Endothelial cell of umbilical vein (primary cell): ENCODE measurements at places on chromosomes 4 and X.

- no peaks in the 10 kb centered on the region for H3K4me1 ChIP-seq
- H3K27me3 ChIP-seq = no peaks in the 10 kb centered on the region
- H3K36me3 ChIP-seq = no peaks in the 10 kb centered on the region
- H3K27ac ChIP-seq = no peak overlapping the region
- no peak overlapping the region for H3K4me3 ChIP-seq
Measured at GRCh38 chr4:128770807-128771206, 38.7 kb upstream of the JADE1 start.

- no peaks in the 10 kb centered on the region for H3K4me1 ChIP-seq
- no peaks in the 10 kb centered on the region for H3K36me3 ChIP-seq
- no peak for DNase-seq
- H3K27ac ChIP-seq = no peak overlapping the region
- H3K4me3 ChIP-seq = no peak overlapping the region
- H3K27me3 ChIP-seq = no peaks in the 10 kb centered on the region
Measured at GRCh38 chr4:124224256-124224655, 488.3 kb downstream of the ANKRD50 start.

DNA sequence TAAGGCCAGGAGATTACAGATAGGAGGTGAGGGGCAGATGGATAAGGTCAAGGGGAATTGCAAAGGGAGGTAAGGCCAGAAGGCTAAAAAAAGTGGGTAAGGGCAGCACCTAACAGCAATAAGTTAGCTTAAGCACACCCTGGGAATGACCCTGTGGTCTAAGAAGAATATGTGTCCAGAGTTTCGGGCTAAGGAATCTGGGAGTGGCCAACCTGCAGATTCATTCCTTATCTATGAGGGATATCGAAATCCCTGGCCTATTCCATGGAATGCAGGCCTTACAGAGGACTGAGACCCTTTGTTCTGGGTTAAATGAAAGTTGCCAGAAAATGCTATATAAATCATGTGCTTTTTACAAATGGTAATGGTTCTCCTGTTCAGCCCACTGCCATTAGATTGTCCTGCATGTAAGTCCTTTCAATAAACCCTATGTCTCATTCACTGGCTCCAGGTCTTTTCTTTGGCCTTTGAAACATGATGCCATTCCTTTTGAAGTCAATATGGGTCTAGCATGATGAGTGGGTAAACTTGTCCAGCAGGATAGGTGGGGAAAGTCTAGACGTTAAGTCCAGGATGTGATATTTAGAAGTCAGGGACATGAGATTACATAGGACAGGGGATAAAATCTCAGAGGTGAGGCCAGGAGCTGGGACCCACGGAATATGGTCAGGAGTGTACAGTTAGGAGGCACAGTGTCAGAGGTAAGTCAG lies 226.2 kb downstream of the TACR3 start:
- no peaks in the 10 kb centered on the region for H3K27me3 ChIP-seq
- H3K4me3 ChIP-seq = no peak overlapping the region
- H3K4me1 ChIP-seq = no peaks in the 10 kb centered on the region
- H3K36me3 ChIP-seq = no peaks in the 10 kb centered on the region

- no peaks in the 10 kb centered on the region for H3K4me1 ChIP-seq
- H3K27ac ChIP-seq = no peak overlapping the region
- H3K4me3 ChIP-seq = no peak overlapping the region
- peaks cover 6% of the 10 kb centered on the region for H3K27me3 ChIP-seq
- H3K36me3 ChIP-seq = no peaks in the 10 kb centered on the region
Measured at GRCh38 chr4:121182296-121182695, 18.2 kb upstream of the TNIP3 start.

DNA sequence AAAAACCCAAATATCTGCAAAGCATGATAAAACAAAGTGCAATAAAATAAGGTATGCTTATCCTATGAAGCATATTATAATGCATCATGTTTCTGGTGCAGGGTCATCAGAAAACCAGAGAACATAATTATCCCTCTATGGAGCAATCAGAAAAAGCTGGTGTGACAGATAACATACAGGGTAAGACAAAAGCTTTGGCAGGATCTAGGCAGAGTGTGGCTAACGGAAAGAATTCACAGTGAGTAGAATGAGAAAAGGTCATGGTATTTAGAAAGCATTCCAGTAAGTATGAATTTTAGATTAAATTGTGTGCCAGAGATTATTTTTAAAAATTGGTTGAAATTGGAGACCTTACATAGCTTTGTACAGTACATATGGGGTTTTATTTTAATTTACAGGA lies 29.0 kb upstream of the UGT2B4 start:
- H3K4me3 ChIP-seq = no peak overlapping the region
- no peaks in the 10 kb centered on the region for H3K36me3 ChIP-seq
- H3K27ac ChIP-seq = no peak overlapping the region

GRCh38 chrX:153816831-153817690 lies 13.3 kb downstream of the PDZD4 start:
- peaks cover 4% of the 10 kb centered on the region for H3K4me1 ChIP-seq
- no peak overlapping the region for H3K27ac ChIP-seq
- H3K36me3 ChIP-seq = no peaks in the 10 kb centered on the region

GRCh38 chrX:8879750-8880149 lies 78.6 kb upstream of the FAM9A start:
- no peaks in the 10 kb centered on the region for H3K4me1 ChIP-seq
- no peaks in the 10 kb centered on the region for H3K36me3 ChIP-seq
- no peaks in the 10 kb centered on the region for H3K27me3 ChIP-seq
- DNase-seq = peak; percentile 9

DNA sequence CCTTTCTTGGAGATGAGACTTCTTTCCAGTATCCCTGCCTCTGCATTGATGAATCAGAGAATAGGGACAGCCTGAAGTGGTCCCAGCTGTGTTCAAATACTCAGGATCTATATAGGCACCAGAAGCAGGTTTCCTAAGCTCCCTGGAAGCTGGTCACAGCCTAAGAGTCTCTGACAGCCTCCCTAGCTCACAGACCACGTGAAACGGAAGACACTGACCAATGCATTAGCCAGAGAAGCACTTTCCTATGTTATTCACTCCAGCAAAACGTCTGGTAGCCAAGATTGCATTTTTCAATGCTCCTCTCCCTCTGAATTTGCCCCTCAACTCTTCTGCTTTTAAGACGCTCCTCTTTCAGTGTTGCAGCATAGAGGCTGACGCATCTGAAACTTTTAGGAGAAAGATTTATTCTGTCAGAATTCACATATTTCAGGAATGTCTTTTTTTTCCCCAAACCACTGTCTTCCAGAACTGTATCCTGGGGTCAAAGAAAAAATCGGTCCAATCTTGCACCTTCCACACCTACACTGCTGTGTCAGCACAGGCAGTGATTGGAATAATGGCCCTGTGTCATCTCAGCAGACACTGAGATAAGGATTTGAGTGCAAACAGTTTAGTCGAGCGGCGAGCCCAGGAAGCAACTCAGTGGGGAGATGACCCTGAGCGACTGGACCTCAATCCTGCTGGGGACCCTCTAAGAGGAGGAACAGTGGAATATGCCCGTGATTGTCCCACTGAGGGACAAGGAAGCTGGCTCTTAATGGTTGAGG lies 109.4 kb downstream of the SMIM20 start:
- no peaks in the 10 kb centered on the region for H3K27me3 ChIP-seq
- no peaks in the 10 kb centered on the region for H3K36me3 ChIP-seq
- peaks cover 5% of the 10 kb centered on the region for H3K4me1 ChIP-seq
- no peak overlapping the region for H3K4me3 ChIP-seq
- H3K27ac ChIP-seq = no peak overlapping the region
- DNase-seq = no peak

DNA sequence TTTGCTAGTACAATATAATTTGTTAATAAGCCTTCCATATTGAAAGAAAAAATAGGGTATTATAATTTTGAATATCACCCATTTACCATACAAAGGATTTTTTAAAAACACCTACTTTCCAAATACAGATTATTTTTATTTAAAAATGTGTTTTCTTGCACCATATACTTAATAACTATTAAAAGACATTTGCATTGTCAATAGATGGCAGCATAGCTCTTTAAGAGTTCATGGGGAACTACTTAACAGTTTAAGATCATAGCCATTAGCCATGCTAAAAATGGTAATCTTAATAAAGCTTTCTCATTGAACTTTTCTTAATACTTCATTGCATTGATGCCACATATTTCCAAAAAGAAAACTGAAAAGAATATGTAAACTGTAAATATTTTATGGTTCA lies 1995.9 kb downstream of the C4orf33 start:
- H3K27me3 ChIP-seq = no peaks in the 10 kb centered on the region
- H3K4me3 ChIP-seq = no peak overlapping the region
- DNase-seq = peak; percentile 43
- H3K27ac ChIP-seq = no peak overlapping the region

GRCh38 chr4:71198958-71199357 lies 139.9 kb upstream of the SLC4A4 start:
- H3K27ac ChIP-seq = no peak overlapping the region
- H3K27me3 ChIP-seq = peaks cover 3% of the 10 kb centered on the region
- DNase-seq = no peak
- H3K36me3 ChIP-seq = no peaks in the 10 kb centered on the region
- no peaks in the 10 kb centered on the region for H3K4me1 ChIP-seq

DNA sequence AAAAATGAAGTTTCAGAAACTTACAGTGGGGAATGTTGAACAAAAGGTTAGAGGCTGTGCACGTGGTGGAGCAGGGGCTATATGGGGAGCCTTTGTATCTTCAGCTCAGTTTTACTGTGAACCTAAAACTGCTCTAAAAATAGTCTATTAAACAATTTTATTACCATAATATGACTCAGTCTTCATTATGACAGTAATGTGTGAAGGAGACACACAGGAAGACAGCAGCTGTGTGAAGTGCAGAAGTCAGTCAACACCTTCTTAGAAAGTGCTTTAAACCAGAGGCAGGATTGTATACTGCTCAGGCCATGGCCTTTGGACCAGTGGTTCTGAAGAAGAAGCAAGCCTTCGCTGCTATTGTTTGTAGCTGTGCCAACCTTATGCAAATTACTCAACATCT lies 89.7 kb downstream of the ARHGAP10 start:
- no peaks in the 10 kb centered on the region for H3K27me3 ChIP-seq
- DNase-seq = peak; percentile 23
- no peaks in the 10 kb centered on the region for H3K36me3 ChIP-seq
- H3K4me1 ChIP-seq = peaks cover 18% of the 10 kb centered on the region
- no peak overlapping the region for H3K4me3 ChIP-seq

- no peaks in the 10 kb centered on the region for H3K27me3 ChIP-seq
- peak; percentile 42 for DNase-seq
- H3K4me3 ChIP-seq = peak overlapping the region; percentile 11
Measured at GRCh38 chr4:157977086-157977485, 195.7 kb downstream of the GASK1B start.

GRCh38 chr4:125714845-125715244 lies 400.1 kb downstream of the FAT4 start:
- H3K27me3 ChIP-seq = no peaks in the 10 kb centered on the region
- no peak overlapping the region for H3K4me3 ChIP-seq
- H3K27ac ChIP-seq = no peak overlapping the region
- H3K36me3 ChIP-seq = no peaks in the 10 kb centered on the region
- DNase-seq = no peak

DNA sequence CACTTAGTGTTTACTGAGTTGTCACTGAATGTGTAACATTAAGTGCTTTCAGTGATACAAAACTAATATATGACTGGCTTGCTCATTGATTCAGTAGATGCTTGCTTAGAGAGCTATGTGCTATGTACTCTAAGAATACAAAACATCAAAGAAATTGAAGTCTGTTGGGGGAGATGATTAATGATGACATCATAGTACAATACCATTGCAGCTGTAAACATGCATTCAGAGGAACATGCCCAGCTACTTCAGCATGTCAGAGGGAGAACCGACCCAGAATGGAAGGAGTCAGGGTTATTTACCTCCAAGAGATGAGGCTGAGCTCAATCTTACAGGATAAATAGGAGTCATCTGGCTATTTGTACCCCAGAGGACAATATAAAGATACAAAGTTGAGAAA lies 290.8 kb downstream of the TENM3 start:
- no peaks in the 10 kb centered on the region for H3K36me3 ChIP-seq
- no peak overlapping the region for H3K27ac ChIP-seq
